ENCODE measurements at places on chromosomes 1 and 21.

- no peak for DNase-seq
Measured at GRCh38 chr1:70979881-70980280, 67.7 kb downstream of the PTGER3 start.

- no peak for DNase-seq
Measured at GRCh38 chr1:228007049-228007800, 427 bp downstream of the WNT3A start.

DNA sequence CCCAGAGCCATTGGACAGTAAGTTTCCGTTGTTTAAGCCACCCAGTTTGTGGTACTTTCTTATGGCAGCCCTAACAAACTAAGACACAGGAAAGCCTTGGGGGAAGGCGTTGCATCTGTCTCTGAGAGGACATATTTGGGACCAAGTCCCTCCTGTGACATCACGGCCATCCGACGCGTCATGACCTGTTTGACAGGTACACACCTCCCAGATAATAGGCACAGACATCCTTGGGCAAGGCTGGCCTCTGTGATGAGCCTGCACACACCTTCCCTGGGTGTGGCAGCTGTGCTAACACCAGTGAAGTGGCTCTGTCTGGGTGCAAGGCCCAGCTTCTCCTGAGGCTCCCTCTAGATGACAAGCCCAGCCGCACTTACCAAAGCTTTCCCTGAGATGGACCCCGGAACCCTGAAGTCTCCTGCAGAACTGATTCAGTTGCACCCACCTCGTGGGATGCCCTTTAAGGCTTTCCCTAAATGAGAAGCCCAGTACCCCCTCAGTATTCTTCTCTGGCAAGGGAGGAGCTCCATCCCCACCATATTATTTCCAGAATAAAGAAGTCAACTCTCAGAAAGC lies 136.5 kb downstream of the ZSCAN20 start:
- no peak for DNase-seq

GRCh38 chr1:22408230-22408629 lies 43.4 kb upstream of the ZBTB40 start:
- DNase-seq: no peak

GRCh38 chr1:198699167-198700015 lies 60.6 kb downstream of the PTPRC start:
- DNase-seq: peak; percentile 51

- DNase-seq: no peak
Measured at GRCh38 chr1:109059026-109059425, 16.8 kb downstream of the TAF13 start.

Data from T-helper 1 cell (primary cell).